H9 (cell line): ENCODE measurements at places on chromosomes 3 and 15.

DNA sequence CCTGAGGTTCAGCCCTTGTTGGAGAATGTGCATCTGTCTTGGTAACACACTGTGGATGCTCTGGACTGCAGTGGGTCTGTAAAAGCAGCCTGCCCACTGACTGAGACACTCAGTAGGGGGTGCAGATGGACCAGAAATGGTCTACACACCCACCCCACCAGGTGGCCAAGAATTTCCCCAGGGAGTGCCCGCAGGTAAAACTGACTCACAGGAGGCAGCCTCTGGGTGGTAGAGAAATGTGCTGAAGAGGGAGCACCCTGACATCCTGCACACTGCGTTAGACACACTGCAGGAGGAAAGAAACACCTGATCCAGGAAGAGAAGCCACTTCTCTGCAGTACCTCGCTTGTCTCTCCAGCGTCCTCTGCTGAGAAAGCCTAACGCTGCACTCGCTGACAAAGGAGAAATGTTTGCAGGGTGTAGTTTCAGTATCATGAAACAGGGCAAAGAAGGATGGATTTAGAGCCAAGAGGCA lies 109.5 kb upstream of the ABHD17C start:
- DNase-seq = peak; percentile 31

DNA sequence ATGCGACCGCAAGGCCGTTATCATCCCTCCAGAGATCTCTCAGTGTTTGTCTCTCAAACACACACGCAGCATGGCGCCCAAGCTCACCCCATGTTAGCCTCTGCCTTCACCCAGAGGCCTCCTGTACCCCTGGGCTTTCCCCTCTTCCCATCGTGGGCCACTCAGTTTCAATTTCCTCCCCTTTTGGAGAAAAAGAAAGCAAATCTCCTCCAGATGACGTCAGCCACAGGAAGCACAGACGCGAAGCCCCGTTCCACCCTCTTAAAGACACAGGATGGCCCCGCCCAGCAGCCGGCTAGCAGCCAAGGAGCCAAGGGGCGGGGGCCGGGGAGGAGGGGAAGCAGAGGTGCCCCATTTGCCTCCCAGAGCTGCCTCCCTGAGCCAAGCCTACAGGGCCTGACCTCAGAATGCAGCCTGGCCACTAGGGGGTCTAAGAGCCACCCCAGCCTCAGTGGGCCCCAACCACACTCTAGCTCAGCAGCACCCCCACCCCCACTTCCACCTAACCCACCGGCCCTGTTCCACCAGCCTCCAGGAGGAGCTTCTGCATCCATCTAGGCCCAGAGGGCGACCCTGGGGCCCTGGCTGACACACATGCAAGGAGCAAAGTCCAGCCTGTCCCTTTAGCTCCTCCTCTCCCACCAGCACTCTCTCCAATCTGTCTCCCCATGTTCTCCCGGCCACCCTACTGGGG lies 26.5 kb downstream of the ATRIP start:
- peak; percentile 98 for DNase-seq

DNA sequence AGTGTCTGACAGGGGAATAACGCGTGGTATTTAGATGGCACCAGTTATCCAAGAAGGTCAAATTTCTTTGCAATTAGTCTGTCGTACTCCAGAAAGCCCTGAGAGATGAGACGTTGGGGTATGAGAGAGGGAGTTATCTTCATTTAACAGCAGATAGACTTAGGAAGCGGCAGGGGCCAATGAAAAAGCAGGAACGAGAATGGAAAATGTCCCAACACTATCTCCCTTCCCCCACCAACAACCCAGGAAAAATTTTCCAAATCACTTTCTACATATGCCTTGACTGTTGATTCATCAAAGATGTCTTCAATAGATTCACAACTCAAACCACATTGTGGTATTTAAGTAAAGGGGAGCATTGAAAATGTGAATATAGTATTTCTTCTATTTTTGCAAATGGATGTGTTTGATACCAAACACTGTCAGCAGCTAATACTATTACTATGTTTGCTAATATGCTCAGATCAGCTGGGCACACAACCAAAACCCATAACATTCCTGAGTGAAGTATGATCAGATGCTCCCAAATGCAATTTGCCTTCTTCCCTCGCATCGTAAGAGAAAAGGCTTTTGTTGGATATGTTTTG lies 13.3 kb upstream of the GREM1 start:
- no peak for DNase-seq

- DNase-seq = no peak
Measured at GRCh38 chr3:186119499-186119898, 10.6 kb upstream of the ETV5 start.

- DNase-seq = no peak
Measured at GRCh38 chr3:170162630-170163029, 18.9 kb downstream of the PHC3 start.

- no peak for DNase-seq
Measured at GRCh38 chr15:53558384-53558783, 201.1 kb downstream of the WDR72 start.

- DNase-seq = no peak
Measured at GRCh38 chr15:101561584-101561906, 72.0 kb upstream of the PCSK6 start.
